ENCODE measurements at places on chromosomes 4 and X.

GRCh38 chr4:128657638-128658037 lies 151.9 kb upstream of the JADE1 start:
- no peak for DNase-seq

DNA sequence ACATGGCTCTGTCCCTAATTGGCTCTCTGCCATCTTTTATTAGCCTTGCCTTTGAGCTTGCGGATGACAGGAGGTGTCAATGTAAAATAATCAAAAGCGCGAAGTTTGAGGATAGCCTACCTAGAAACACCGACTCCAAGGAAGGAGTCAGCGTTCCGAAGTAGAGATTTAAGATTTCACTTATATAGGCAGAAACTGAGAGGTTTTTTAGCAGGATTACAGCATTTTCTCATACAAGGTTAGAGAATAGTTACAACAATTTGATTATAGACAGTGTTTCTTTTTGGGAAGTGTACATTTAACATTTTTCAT lies 499 bp upstream of the NFXL1 start:
- DNase-seq, result no peak

DNA sequence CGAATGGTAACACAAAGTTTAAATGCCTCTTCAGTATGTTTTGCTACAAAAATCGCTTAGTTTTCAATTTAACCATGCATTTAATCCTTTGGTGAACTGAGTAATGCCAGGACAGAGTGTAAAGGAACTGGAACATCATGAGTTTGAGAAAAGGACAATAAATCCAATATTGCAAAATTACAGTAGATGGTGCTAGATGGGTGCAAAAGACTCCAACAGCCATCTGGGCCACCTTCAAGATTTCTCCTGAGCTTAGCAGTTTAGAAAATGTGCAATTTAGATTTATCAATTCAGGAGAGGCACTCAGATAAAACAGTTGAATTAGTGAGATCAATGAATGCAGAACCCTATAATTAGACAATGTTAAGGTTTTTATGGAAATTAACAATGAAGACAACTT lies 33.2 kb upstream of the MID1IP1 start:
- DNase-seq, result no peak

DNA sequence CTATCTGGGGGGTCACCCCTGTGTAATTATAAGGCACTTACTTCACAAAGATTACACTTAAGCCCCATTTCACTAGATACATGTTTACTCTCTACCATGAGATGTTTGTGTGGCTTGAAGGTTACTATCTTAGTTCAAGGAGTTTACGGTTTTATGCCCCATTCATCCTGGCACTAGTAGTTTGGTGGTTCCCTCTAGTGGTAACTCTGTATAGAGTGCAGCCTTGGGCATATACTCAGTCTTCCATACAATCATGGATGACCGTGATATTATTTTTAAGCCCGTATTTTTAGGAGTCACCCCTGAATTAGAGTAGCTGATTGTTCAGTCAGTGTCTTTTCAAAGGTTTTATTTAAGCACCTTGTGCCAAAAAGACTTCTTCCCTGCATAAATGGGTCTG lies 109.9 kb upstream of the FAM47C start:
- DNase-seq, result no peak

- no peak for DNase-seq
These were observed 814.8 kb upstream of the PRKX start for GRCh38 chrX:4528247-4528646.

GRCh38 chr4:174553828-174554227 lies 31.5 kb upstream of the HPGD start:
- DNase-seq, result no peak

GRCh38 chrX:103414561-103414960 lies 38.2 kb downstream of the BEX3 start:
- no peak for DNase-seq

DNA sequence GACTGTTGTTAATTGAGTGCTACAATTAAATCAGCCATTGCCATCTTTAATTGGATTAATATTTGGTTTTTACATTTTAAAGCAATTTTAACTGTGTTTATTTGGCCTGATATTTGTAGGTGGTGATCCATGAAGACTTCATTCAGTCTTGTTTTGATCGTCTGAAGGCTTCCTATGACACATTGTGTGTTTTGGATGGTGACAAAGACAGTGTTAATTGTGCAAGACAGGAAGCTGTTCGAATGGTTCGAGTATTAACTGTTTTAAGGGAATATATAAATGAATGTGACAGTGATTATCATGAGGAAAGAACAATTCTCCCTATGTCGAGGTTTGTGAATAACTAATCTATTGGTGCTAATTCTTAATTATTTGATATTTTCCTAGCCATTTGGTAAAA lies 82.6 kb downstream of the USP9X start:
- no peak for DNase-seq

- no peak for DNase-seq
These were observed 25.3 kb upstream of the NAF1 start for GRCh38 chr4:163191999-163192398.

- DNase-seq, result no peak
These were observed 684.0 kb upstream of the MAGEB2 start for GRCh38 chrX:29531336-29531735.

- no peak for DNase-seq
These were observed 1.2 kb downstream of the PROM1 start for GRCh38 chr4:16082426-16083240.

GRCh38 chrX:100931218-100931924 lies 2.7 kb upstream of the XKRX start:
- no peak for DNase-seq

GRCh38 chr4:101345271-101345595 lies 2.1 kb downstream of the PPP3CA start:
- no peak for DNase-seq

Measured in stimulated activated CD8-positive, alpha-beta memory T cell treated with anti-CD3 and anti-CD28 coated beads, Interleukin-7, amount 100 ng/mL, for 1 hour (primary cell).